ENCODE measurements at places on chromosomes 16 and 17.

DNA sequence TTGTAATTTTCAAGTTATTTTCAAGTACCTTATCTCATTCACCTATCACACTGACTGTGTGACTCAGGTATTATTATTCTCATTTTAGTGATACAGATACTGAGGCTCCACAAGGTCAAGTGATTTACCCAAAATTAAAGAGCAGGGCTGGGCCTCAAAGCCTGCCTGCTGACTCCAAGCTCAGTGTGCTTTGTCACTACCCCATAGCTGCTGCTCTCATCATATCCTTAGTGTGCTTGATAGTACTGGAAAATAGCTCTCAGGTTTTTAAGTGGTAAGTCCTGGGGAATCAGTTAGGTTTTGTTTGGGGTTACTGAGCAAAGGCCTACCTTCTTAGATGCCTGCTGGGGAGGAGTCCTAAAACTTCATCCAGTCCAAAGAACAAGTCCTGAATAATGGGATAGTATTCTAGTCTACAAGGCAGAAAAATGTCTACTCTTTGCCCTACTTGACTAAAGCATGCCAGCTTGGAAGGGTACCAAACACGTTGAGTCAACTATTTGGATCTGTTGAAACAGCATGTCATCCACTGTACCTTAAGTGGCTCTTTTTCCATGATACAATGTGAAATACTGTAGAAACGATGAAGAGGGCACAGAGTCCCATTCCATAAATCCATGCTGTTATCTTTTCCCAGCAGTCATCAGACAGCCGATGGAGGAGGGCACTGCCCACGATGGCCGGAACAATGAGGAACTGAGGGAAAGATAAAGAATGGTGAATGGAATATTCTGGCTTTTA, 10.7 kb downstream of the MMD start:
- no peak for DNase-seq

GRCh38 chr16:50305441-50306061, 39.2 kb downstream of the ADCY7 start:
- no peak for DNase-seq

DNA sequence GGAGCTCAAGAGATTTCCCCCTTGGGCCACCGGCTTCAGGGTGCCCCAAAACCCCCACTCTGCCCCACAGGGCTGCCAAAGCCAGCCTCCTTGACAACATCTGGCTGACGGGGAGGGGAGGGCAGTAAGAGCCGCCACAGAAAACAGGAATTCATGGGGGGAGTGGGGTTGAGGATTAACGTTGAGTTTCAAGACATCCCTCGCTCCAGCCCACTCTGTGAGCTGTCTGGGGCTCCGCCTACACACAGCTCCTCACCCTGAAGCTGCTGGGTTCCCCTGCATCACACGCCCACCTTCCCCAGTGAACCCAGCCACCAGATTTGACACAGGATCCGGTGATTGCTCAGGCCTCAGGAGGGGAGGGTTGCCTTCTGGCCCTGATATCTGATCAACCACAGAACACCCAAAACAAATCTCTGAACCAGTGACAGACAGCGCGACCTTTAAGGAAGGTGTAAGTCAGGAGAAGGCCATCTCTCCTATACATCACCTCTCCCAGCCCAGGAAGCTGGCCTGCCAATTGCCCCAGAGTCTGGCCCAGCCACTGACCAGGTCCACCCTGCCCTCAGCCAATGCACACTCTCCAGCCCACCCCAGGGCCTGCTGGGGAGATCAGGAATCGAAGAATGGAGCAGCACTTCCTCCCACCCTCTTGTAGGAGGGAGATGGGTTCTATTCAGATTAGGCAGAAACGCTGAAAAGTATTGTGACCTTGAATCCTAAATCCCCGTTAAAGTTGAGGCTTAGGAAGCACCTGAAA, 132.1 kb downstream of the CLEC16A start:
- no peak for DNase-seq

DNA sequence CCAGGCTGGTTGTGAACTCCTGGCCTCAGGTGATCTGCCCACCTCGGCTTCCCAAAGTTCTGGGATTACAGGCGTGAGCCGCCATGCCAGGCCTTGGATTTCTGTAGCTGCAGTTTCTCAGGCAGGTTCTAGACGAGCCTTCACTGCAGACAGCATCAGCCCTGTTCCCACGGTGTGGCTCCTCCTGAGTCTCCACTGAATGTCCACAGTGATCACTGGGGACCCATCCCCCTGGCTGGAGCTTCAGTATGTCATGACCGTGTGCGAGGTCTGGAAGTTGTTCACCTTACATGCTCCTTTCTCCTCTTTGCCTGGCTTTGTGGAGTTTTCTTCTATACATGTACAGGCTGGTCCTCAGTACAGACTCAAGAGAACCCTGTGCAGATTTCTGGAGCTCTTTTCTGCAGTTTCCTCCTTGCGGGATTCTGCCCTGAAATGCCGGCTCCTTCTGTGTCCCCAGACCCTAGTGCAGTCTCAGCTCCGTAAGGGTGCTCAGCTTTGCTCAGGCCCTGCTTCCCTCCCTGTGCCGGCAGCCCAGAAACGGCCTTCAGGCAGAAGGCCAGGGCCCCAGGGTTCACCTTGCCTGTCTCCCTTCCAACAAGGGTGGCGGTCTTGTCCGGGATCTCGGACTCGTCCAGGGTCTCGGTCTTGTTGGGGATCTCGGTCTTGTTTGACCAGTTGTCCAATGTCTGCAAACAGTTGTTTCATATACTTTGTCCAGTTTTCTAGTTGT, 14.3 kb upstream of the FASN start:
- DNase-seq: no peak
